ENCODE measurements at places on chromosomes 7 and 10.

GRCh38 chr10:129790715-129791446 lies 173.2 kb downstream of the EBF3 start:
- DNase-seq, result no peak

DNA sequence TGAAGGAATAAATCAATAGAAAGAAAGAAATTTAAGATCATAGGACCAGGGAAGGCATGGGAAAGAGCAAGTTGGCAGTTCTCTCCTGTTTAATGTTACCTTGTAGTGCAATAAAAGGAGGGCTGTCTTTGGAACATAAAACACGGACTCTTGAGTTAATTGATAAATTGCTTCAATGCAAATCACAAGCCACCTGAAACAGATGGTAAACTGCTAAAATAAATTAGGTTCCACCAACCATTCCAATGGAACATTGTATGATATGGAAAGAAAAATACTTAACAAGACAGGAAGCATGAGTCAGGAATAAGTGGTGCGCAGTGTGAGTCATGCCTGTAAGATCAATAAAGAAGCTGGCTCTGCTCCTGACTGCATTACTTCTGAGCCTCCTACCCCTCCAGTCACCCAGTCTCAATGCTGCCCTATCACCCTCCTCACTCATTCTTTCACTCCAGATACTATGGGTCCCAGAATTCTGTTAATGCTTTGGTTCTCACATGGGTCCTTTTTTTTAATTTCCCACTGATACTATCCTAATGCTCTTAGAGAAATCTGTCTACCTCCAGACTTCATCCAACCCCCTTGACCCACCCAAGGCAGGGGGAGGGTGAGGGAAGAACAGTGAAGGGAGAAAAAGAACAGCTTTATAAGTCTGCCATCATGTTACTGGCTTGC lies 78.9 kb downstream of the LRRC17 start:
- DNase-seq, result no peak

DNA sequence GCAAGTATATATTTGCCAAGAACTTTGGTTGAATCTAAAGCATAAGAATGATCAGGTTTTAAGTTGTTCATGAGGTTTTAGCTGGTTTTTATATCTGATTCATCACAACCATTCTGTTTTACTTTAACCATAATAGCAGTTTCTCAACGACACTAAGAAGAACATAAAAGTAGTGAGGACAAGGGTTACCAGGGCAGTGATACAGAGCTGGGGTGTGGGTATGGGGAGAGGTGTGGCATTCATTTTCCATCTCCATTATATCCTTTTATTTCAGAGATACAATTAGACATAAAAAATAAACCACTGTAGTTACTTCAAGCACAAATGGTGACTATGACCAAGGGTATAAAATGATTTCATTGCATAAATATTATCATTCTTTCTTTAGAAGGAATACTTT lies 149.8 kb upstream of the STEAP4 start:
- DNase-seq, result no peak

DNA sequence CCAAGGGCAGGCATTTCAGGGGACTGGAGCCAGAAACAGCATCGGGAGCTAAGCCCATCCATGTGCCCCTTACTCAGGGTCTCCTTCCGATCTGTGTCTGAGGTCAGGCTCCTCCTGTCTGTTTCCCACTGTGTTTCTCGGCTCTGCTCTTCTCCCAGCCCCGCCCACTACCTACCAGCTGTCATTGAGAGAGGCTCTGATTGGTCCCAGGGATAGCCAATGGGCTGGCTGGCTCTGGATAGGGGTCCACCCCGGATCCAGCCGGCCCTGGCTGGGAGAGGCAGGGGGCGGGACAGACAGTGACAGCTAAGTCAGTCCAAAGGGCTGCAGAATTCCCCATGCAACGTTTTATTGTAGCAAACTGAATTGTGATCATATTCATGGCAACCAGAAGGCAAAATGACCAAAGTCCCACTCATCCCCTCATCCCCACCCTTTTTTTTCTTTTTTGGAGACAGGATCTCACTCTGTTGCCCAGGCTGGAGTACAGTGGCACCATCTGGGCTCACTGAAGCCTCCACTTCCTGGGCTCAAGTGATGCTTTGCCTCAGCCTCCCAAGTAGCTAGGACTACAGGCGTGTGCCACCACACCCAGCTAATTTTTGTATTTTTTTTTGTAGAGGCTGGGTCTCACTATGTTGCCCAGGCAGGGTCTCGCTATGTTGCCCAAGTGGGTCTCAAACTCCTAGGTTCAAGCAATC lies 76.3 kb downstream of the CLIP2 start:
- no peak for DNase-seq

GRCh38 chr10:78002541-78003288 lies 26.6 kb downstream of the POLR3A start:
- DNase-seq, result no peak

Measured in stimulated activated CD4-positive, alpha-beta T cell treated with anti-CD3 and anti-CD28 coated beads, Interleukin-15, amount 100 ng/mL, for 1 hour (primary cell).